Mesenchymal stem cell (in vitro differentiated cells and primary cell): ENCODE measurements at places on chromosomes 5 and 9.

DNA sequence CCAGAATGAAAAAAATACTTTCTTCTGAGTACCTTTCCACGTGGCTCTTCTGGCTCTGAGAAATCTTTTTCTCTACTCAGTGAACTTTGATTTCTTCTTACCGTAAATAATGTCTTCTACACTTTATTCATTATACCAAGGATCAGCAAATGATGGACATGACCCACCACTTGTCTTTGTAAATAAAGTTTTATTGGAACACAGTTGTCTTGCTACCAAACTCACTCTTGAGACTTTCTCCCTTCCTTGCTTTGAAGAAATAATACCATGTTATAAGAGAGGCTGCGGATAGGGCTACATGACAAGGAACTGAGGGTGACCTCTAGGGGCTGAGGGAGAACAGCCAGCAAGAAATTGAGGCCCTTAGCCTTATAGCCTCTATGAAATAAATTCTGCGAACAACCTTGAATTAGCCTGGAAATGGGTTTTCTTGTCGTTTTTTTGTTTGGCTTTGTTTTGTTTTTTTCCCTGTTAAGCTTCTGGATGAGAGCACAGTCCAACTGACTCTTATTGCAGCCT lies 212.5 kb downstream of the COMMD10 start:
- DNase-seq: no peak

GRCh38 chr5:131513780-131514179 lies 121.2 kb downstream of the RAPGEF6 start:
- no peak for DNase-seq

DNA sequence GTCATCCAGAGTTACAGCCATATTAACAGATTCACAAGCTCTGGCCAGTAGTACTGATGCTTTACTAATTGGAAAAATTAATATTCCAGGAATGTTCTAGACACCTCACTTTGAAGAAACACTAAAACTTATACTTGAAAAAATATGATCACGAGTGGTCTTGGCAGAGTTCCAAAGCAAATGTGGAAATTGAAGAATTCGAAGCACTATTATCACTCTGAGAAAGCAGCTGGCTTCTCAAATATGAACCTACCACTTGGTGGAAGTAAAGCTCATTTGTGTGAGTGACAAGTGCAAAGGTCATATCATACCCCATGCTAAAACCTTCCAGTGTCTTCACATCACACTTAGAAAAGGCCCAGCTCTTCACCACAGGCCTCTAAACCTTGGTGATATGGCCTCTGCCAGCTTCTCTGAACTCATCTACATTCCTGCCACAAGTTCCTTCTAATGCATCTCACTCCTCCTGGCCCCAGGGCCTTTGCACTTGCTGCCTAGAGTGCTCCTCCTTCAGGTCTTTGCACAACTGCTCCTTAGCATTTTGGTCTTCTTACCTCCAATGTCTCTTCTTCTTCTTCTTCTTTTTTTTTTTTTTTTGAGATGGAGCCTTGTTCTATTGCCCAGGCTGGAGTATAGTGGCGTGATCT lies 175.7 kb upstream of the SMIM23 start:
- DNase-seq: no peak

GRCh38 chr9:36980148-36980974 lies 53.7 kb downstream of the PAX5 start:
- no peak for DNase-seq

DNA sequence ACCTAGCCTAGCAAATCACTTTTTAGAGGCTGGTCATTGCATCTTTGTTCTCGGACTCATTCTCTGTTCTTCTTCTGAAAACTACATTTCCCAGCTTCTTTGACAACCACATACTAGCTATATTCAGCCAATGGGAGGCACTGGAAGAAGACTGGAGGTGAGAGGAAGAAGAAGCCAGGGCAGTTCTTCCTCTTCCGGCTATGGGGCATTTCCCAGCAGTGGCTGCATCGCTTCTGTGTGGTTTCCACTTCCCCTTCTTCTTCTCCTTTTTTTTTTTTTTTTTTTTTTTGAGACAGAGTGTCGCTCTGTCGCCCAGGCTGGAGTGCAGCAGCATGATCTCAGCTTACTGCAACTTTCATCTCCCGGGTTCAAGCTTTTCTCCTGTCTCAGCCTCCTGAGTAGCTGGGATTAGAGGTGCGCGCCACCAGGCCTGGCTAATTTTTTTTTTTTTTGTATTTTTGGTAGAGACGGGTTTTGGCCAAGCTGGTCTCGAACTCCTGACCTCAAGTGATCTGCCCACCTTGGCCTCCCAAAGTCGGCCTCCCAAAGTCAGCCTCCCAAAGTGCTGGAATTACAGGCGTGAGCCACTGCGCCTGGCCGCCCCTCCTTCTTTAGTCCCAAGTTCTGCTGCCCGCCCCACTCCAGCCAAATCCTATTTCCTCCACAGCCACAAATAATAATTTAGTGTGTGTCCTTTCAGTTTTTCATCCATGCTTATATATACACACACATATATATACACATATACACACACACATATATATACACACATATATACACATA lies 6.9 kb upstream of the UBAP1 start:
- no peak for DNase-seq

- peak; percentile 83 for DNase-seq
These were observed 32.4 kb upstream of the CAST start for GRCh38 chr5:96629774-96630173.

DNA sequence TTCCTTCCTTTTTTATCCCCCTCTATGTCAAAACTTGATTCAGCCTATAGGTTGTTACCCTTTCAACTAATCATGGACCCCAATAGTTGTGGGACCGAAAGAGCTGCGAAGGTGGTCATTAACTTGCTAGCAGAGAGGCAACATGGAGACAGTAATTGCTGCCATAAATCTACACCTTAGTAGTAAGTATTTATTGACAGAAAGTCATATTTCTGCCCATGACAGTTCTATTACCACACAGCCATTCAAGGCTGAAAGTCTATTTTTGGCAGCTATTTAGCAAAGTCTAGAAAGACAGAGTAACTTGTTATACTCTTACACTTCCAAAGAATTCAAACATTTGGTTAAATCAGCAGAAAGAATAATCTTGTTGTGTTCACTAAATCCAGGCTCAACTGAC lies 236.2 kb downstream of the PRELID2 start:
- DNase-seq: peak; percentile 5

- DNase-seq: no peak
These were observed 254.0 kb downstream of the ADAMTSL1 start for GRCh38 chr9:18727904-18728303.

- peak; percentile 96 for DNase-seq
These were observed 568.0 kb upstream of the KLF4 start for GRCh38 chr9:108057421-108058134.

DNA sequence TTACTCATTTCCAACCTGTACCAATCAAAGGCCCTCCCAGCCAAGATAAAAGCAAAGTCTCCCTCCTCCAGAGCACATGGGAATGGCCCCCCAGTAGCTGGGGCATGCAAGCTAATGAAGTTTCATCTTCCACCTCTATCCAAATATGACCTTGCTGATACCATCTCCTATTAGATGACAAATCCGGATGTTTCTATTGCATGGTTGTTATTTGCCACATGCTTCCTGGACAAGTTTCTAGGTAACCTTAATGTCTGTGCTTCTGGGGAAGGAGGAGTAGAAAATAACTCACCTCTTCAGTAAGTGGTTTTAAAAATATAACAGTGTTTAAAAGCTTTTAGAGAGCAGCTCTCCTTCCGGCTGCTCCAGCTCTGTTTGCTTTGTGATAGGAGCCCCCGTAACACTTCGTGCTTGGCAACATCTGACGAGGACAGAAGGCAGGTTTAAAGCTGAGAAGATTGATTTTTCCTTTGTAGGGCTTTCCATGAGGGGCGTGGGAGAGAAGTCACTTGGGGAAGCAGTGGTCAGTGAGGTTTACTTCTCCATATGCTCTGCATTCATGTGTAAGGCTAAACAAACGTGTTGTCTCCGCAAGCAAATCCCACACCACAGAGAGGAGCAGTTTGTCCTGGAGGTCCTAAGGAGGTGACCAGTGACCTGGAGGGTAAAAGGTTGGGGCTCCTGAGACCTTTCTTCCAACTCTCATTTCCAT lies 40.3 kb upstream of the GLRX start:
- DNase-seq: peak; percentile 71

- no peak for DNase-seq
These were observed 100.3 kb downstream of the FBXW11 start for GRCh38 chr5:171906066-171906570.

GRCh38 chr5:107387526-107388140 lies 283.1 kb downstream of the EFNA5 start:
- DNase-seq: no peak

- DNase-seq: no peak
These were observed 2.0 kb downstream of the ANKHD1 start for GRCh38 chr5:140403613-140404012.

DNA sequence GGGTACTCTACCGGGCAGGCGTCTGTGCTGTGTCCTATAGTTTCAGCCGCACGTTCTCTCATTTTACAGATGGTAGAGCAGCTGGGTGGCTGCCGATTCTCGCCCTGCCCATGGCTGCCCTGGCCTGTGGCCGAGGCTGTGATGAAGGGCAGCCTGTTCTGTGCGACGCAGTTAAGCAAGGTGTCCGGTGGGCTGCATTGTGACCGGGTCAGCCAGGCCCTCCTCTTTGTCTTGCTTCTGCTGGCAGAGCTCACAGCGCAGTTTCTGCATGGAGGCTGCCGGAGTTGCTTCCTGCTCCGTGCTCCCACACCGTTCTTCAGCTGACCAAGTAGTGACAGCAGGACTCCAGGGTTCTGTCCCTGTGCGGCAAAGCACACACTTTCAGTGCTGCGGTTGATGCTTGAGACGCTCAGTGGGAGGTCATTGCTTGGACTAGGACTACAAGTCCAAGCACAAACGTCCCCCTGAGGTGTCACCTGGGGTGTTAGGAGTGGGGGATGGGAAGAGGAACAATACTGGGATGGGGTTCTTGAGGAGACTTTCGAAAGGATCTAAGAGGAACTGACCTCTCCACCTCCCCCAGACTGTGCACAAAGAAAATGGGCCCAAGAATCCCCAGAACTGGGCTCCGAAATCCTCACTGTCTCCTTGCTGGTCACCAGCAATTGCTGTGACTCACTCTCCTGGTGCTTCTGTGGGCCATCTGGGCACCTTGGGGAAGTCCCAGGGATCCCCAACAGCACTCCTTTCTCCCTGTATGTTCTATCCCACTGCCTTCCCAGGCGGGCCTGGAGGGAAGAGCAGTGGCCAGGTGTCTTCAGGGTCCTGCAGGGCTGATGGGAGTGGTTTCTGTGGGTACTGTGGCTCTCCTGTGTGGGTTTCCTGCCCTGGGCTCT lies 58.2 kb downstream of the GADD45G start:
- DNase-seq: peak; percentile 29

DNA sequence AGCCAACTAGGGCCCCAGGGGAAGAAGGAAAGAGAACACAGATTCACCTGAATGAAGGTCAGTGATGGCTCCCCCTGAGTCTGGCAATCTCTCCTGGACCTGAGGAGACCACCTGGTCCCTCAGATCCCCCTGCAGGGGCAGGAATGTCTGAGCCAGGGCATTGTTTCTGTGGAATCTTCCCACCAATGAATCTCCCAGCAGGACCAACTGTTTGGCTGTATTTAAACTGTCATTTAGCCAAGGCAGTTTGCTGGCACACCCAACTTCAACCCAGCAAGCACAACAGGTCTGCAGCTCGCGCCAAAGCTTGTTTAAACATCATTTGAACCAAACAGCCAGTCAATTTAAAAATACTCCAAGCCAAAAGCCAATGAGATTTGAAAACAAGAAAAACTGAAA lies 92.6 kb downstream of the SH3TC2 start:
- DNase-seq: no peak

DNA sequence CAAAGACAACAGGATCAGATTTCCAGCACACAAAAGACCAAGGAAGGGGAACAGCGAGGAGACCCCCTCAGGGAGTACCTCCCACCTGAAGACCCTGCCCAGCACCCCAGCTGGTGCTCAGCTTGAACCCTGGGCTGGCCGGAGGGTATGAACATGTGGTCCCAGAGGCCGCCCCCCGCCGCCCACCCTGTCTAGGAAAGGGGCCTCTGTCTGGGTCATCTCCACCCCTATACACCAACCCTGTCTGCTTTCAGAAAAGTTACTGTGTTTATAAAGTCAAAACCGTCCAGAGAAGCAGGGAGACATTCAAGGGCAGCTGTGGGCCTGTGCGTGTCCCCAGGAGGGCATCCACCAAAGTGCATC lies 72.2 kb downstream of the ADAMTS2 start:
- DNase-seq: no peak

GRCh38 chr9:126882746-126883145 lies 22.3 kb downstream of the ZBTB34 start:
- no peak for DNase-seq

DNA sequence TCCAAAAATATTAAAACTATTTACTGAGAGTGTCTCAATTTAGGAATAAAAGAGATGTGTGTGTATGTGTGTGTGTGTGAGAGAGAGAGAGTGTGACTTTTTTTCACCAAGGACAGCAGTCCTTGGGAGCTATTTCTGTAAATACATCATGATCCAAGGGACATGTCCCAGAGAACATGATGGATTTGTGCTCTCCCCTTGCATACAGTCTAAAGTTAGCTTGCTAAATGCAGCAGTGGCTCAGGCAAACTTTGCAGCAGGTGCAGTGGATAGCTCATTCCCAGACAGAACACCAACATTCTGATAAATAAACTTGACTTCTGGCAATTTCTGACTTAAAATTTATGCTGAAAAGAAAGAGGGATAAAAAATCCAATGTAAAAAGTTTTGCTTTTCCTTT lies 55.4 kb upstream of the SGCD start:
- no peak for DNase-seq

DNA sequence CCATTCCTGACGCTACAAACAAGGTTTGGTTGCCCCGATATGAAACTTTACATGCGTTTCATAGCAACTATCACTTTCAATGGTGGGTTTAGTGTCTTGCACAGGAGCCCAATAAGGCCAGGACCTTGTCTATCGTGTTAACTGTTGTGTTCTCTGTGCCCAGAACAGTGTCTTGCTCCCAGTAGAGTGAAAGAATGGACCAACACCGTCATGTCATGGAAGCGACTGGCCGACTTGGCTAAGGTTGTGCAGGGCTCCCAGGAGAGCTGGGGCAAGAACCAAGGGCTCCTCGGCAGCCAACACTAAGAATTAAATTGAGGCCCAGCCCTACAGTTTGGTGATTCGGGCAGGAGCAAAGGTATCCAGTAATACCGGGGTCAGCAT lies 498 bp upstream of the ARHGEF37 start:
- DNase-seq: no peak

- DNase-seq: peak; percentile 83
These were observed 739 bp downstream of the C9orf72 start for GRCh38 chr9:27572566-27572917.

GRCh38 chr5:54217826-54218503 lies 92.4 kb downstream of the ARL15 start:
- peak; percentile 75 for DNase-seq
